Germinal center (tissue), 1 donor: ENCODE measurements at places on chromosomes 4 and X.

DNA sequence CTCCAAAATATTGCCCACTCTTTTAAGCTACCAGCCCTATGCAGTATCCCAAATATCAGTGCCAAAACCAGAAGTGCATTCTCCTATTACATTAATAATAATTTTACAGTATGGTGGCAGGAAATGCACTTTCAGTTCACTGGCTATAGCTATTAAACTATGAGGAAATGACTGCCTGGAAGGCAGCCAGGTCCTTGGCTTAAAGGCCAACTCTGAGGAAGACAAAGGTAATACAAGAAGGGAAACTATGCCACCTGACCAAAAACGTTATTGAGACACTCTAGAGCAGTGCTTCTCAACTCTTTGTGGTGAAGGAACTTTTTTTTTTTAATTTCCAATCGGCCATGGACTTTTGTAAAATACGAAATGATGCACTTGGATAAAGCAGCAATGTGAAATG, 133.6 kb upstream of the VAMP7 start:
- no peak for DNase-seq

DNA sequence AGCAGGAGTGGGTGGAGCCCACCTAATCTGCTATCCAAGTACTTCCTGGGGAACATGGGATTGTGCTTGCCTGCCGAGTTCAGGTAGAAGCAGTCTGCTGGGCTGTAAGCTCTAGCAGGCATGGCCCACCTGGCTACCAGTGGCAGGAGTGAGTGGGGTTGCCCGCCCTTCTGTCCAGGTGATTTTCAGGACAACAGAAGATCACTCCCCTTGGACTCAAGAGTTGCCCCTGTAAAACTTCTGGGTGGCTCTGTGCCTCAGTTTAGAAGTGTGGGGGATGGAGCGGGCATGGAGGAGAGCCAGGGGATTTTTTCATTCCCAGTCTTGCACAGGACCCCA, 43.5 kb downstream of the NDST3 start:
- no peak for DNase-seq

DNA sequence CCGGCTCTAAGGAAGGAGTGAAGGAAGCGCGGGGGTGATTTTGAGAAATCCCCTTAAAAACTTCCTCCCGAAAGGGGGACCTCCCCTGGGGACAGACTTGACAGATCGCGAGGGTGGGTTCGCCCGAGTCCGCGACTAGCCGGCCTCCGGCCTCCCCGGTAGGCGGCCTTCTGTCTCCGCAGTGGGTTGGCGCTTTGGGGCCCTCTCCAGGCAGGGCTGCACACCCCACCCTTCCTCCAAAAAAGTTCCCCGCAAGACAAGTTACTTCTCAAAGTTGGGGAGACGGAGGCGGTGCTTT, 24.8 kb downstream of the HOPX start:
- peak; percentile 77 for DNase-seq

DNA sequence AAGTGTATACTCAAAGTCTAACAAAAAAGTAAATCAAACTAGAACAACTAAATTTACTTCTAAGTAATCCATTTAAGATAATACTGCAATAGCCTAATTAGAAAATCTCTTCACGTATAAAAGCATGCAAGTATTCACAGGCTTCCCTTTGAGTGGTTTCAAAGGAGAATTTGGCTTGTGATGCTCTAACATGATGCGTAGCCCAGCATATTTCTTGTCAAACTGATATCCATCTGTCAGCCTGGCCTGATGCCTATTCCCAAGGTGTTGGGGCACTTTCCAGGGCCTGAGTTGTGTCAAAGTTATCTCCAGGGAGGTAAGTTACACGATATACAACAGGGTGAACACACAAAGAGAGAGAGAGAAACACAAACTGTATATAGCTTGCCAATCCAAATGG, 287.0 kb upstream of the MAGEB18 start:
- no peak for DNase-seq

GRCh38 chr4:59161249-59161648, 2038.9 kb upstream of the ADGRL3 start:
- DNase-seq, result no peak

DNA sequence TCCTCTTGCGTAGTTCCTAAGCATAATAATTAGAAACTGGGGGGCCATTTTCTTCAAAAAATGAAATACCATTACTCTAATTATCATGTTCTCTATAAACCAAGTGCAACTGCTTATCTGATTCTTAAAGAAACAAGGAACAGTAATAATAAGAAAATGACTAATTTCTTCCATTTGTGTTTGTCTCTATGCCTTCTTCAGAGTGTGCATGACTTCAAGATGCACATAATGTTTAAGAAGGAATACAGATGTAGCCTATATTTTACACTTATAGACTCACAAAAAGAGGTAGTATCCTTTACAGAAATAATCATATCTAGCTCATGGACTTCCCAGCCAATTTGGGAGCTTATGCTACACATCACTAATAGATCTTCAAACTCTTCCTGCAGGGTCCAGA, 131.7 kb downstream of the CHRNA9 start:
- DNase-seq, result no peak

GRCh38 chr4:7448036-7448435, 13.3 kb upstream of the PSAPL1 start:
- DNase-seq, result no peak

GRCh38 chr4:161134795-161135194, 1029.0 kb downstream of the FSTL5 start:
- no peak for DNase-seq

DNA sequence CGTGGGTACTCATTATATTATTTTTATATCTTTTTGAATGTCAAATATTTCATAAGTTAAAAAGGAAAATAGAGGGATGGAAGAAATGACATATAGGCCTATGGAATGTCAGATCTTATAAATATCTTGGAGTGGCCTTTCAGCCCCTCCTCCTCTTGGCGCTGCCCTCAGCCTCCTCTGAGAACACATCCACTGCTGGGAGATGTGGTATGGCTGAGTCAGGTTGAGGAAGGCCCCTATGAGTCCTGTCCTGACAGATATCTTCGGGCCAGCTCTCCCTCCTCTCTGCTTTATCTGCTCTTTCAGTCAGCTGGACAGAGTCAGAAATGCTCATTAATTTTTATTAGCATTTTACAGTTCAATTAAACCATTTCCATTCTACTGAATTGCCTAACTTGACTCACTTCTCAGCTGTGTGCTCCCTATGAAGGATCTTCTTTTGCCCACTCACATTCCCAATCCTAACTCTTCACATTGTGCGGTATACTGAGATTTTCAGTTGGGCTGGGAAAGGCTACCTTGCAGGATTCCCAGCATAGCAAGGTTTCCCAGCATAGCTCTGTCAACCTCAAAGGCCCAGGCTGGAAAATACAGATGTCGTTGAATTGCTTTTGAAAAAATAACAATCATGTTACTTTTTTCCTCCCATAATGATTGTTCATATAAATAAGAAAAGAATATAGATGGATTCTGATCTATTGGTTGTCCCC, 128.0 kb downstream of the ARHGEF9 start:
- no peak for DNase-seq

DNA sequence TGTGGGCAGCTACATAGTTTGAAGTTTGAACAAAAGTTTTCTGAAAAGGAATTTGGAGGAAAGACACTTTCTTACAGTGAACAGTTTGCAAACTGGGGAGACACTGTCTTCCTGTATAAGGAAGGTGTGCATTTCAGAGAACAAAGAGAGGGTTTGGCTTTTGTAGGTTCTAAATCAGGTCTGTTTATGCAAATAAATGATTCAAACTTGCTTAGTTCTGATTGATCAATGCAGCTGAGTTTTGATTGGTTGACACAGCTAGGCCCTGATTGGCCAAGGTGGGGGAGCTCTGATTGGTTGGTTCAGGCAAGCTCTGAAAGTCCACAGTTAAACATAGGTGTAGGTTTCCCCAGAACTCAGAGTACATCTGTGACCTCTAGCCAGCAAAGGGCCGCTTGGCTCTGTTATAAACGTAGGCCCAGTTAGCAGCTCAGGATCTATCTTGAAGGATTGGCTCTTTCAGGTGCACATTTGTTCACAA, 63.0 kb upstream of the ENPP6 start:
- no peak for DNase-seq

- DNase-seq, result no peak
Measured at GRCh38 chr4:176451443-176451842, 131.7 kb downstream of the SPCS3 start.

- no peak for DNase-seq
Measured at GRCh38 chr4:171751538-171751937, 61.7 kb upstream of the GALNTL6 start.

- no peak for DNase-seq
Measured at GRCh38 chr4:128168701-128169100, 107.6 kb downstream of the LARP1B start.

DNA sequence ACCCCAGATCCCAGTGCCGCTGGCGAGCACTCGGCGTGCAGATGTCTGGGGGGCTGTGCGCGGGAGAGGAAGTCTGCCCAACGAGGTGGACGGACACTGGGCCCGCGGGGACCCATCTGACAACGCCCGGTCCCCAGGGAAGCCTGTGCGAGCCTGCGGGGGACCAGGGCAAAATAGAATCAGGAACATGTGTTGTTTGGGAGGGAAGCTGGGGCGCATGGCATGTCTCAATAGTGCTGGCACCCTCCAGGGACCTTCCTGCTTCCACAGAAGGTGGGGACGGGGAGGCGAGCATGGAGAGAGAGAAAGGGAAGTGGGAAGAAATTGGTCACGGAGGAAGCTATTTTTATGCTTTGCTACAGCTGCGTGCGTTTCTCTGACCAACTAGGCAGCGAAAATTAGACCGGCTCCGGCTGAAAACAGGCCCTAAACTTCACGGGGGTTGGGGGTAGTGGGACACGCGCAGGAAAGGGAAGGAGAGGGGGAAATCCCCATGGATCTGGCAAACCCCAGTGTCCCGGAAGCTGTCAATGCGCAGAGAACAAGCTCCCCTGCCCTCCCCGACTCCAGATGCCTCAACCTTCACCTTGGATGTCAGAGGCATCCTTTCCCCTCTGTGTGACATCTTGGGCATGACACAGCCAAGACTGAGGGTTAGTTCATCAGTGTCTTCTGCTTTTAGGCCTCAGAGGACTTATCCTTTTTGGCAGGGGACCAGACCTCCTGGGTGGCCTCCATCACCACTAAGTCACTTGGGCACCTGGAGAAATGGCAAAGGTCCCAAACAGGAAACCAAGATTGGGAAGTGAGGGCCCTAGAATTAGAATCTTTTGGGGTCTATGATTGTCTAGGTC, 169.8 kb upstream of the BCOR start:
- no peak for DNase-seq

- DNase-seq, result no peak
Measured at GRCh38 chrX:138651494-138651893, 60.0 kb downstream of the FGF13 start.

DNA sequence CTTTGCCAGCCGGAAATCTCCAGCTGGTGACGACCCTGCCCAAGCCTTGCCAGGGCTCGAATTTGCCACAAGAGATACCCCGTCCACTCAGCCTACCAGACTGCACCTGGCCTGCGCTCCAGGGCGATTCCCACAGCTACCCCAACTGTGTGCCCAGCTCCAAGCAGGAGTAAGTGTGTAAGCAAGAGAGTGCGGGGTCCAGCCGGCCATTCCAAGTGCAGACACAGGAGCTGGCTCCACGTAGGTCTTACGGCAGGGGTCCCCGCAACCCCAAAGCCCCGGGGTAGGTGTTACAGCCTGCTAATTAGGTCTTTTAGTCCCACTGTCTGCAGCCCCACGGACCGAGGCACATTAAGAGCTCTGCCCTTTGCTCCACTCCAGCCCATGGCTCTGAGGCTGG, 1305.2 kb downstream of the ARAP2 start:
- DNase-seq, result no peak

- DNase-seq, result no peak
Measured at GRCh38 chr4:167196344-167197012, 37.8 kb downstream of the SPOCK3 start.

- DNase-seq, result no peak
Measured at GRCh38 chr4:176927664-176928063, 134.9 kb upstream of the VEGFC start.

- DNase-seq, result no peak
Measured at GRCh38 chr4:65340382-65341109, 329.7 kb downstream of the EPHA5 start.

GRCh38 chrX:133215747-133216146, 2.4 kb downstream of the TFDP3 start:
- DNase-seq, result no peak

- DNase-seq, result no peak
Measured at GRCh38 chr4:148790691-148791090, 348.5 kb upstream of the NR3C2 start.

DNA sequence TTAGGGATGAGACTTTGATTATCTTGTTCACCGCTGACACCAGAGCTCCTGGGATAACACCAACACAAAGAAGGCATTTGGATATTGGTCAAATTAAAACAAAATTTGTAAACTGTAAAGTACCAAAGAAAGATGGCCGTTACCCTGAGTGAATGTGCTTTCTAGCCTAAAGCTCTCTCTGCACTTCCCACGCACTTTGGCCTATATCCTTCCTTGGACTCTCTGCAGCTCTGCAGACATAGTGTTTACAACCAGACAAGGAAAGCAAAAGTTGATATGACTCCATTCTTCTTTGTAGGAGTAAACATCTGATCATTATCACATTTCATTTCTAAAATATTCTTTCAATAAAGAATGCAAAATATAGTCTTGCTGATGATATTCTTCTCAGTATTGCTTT, 44.8 kb upstream of the PITX2 start:
- DNase-seq, result no peak

DNA sequence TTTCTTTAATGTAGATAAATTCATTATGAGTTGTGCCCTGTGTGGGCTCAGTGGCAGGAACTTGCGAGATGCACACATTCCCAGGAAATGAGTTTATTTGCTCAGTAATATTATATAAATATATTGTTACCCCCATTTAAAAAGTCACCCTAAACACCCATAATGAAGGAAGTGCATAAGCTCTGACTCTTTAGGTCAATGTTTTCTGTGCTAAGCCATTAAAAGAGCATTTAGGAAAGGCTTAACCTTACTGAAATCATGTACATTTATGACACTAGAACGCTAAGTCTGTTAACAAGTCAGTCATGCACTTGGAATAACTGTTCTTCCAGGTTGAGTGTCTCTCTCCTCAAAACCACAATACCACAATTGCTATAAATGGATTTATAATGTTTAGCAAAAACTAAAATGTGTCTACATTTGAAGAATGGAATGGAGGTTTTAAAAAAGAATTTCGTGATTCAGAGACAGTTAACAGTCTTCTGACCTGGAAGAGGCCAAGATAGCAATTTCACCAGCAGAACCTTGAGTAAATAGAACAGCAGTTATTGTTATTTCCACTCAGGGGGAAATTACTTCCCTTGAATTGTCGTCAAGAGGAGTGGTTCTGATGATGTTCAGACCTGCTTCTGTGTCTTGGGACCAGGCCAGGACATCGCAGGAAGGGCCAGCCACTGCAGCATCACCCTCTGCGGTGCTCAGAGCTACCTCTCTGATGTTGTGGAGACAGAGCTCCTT, 91.1 kb upstream of the VEGFC start:
- DNase-seq, result no peak

- no peak for DNase-seq
Measured at GRCh38 chr4:19987746-19988145, 264.0 kb upstream of the SLIT2 start.

- no peak for DNase-seq
Measured at GRCh38 chr4:10619855-10620254, 64.7 kb downstream of the CLNK start.

GRCh38 chr4:15348236-15348635, 79.6 kb upstream of the C1QTNF7 start:
- no peak for DNase-seq
